ENCODE measurements at places on chromosomes 3 and 15.

DNA sequence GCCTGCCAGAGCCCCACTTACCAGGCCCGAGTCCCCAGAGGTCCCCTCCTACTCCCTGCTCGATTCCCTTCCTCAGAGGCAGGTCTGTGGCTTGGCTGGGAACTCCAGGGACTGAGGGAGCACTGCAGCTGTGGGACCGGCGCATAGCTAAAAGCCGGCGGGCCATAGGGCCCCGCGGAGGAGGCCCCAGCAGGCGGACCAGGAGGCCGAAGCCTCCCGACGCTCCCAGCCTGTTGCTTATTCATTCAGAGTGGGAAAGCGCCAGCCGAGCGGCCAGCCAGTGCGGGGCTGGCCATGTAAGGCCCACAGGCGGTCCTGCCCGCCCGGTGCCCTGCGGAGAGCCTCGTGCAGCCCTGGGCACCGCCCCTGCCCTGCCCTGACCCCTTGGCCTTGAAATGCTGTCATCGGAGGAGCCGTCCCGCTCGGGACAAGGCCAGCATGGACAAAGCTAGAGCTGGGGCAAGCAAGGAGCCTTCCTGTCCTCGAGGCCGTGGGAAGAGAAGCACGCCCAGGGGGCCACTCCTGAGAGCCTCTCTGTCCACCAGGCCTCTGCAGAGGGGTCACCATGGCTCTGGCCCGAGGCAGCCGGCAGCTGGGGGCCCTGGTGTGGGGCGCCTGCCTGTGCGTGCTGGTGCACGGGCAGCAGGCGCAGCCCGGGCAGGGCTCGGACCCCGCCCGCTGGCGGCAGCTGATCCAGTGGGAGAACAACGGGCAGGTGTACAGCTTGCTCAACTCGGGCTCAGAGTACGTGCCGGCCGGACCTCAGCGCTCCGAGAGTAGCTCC, at the start of gene LOXL1:
Gene LOXL1 (plus strand): TSS at position 244 of the 784 bp plus-strand sequence. CDS start 322 bp downstream, at position 566.
- no peak for DNase-seq

DNA sequence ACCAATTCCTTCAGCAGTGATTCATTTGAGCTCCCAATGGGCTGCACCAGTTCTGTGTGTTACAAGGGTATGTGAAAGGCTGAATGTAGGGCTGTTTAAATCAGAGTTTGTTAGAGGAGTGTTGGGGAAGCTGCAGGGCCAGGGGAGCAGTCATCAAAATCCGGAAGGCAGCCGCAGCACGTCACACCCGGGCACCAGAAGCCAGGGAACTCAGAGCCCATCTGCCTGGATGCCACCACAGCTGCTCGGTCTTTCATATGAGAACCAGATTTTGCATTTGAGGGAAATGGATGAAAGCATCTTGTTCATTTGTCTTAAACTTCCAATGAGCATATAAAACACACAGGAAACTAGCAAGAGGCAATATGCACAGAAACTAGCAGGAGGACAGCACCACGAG, 24.2 kb upstream of the NEO1 start:
- DNase-seq: no peak

DNA sequence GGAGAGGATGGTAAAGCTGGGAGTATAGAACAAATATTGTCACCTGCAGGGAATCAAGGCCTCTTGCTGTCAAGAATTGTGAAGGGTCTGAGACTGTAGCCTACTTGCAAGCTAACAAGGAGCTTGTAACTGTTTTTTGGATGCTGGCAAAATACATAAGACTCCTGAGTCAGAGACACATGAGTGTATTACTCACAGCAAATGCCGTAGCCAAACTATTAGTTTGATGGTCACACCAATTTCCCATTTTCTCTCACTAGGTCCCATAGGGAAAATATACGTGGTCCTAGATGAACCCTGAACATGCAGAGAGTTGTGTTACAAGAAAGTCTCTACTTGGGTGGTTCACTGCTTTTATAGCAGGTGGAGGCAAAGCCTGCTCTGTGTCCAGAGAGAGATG, 44.7 kb upstream of the LIPC start:
- DNase-seq: no peak

DNA sequence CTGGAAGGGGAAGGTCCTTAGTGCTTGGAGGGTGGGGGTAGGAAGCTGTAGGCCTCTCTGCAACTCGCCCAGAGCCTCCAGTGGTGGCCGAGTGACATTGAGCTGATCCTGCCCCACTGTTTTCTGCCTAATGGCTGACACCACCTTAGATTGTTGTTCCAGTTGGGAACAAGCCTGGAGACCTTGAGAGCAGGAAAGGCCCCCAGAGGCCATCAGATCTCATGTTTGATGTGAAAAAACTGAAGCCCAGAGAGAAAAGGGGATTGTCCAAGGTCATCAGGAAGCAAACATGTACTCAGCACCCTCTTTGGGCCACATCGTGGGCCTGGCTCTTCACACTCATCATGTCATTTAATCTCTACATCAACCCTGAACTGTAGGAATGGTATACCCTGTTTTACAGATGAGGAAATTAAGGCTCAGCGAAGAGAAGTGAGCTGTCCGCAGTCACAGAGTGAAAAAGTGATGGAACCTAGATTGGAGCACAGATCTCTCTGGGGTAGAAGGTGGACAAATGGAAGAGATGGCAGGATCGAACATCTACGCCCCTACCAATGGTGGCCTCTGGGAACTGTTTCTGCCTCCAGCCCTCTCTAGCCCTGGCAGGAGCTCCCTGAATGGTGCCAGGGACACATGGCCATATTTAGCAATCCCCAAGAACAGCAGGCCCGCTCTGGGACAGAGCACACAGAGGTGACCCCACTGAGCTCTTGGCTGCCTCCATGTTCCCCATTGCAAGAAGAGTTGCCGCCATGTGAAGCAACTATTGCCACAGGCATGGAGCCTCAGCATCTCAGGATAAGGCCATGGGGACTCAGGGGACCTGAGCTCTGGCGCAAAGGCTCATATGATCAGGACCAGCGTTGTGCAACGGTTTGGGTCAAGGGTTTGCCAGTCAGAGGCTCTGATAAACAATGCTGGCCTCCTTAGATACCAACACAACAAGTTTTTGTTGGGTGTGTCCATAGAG, 31.6 kb upstream of the TSEN2 start:
- DNase-seq: no peak

DNA sequence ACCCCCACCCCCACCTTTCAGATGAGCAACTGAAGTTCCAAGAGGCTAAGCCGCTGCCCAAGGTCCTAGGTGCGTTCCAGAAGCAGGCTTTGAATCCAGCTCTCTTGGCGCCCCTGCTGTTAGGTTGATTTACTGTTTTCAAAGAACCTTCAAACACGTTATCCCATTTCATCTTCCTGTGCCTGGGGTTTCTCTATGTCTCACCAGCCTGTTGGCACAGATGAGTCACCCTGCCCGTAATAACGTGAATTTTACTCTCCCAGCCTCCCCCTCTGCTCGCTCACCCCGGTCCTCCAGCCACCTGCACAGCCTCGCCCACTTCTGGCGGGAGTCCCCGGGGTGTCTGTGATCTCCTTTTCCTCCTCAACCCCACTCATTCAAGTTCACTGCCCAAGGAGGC, 13.0 kb upstream of the TSEN2 start:
- no peak for DNase-seq
